ENCODE measurements at places on chromosomes 2 and 18.

GRCh38 chr2:238589591-238590460 lies 163.1 kb downstream of the ASB1 start:
- DNase-seq = no peak

DNA sequence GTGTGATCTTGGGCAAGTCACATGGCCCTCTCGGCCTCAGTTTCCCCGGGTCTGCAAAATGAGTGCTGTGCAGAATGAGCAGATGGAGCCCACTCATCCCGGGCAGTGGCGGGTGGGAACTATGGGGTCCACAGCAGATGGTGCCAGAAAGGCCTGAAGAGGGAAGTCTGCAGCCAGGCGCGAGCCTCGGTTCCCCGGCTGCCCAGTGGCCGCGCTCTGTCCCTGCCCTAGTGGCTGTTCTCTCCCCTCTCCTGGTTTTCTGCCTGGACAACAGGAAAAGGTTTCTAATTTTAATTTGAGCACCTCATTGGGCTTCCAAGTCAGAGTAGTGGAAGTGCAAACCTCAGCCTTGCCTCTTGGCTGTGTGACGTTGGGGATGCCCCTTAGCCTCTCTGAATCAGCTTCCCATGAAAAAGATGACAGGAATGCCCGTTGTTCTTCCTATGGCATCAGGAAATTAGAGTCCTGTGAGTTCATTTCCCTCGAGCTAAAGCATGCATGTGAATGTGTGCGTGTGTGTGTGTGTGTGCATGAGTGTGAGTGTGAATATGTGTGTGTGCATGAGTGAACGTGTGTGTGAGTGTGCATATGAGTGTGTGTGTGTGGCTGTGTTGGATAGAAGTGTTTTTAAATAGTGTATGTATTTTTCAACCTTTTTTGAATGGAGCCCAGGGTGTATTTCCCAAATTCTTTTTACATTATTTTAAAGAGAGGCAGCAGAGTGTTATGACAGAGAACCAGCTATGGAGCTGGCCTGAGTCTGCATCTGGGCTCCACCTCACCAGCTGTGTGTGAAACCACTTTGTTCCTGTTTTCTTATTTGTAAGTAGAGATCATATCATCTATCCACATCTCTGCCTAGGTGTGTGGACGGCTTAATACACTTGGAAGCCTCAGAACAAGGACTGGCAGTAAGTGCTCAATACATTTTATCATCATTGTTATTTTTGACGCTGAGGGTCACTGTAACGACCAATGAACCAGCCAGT lies 41.3 kb downstream of the RRM2 start:
- DNase-seq = no peak

DNA sequence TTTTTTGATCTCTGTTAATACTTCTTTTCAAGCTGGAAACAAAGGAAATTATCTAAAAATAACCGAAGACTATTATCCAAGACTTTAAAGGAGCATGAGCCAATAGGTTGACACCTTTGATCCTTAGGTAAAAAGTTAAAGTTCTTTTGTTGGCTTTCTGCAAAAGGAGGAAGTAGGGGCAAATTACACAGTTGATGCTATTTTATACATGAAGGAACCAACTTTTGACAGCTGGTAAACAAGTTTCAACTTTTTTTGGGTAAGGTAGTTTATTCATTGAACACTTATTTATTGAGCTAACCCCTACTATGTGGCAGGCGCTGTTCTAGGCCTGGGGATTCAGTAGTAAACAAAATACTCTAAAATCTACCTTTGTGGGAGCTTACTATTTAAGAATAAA lies 66.6 kb upstream of the ZEB2 start:
- no peak for DNase-seq

DNA sequence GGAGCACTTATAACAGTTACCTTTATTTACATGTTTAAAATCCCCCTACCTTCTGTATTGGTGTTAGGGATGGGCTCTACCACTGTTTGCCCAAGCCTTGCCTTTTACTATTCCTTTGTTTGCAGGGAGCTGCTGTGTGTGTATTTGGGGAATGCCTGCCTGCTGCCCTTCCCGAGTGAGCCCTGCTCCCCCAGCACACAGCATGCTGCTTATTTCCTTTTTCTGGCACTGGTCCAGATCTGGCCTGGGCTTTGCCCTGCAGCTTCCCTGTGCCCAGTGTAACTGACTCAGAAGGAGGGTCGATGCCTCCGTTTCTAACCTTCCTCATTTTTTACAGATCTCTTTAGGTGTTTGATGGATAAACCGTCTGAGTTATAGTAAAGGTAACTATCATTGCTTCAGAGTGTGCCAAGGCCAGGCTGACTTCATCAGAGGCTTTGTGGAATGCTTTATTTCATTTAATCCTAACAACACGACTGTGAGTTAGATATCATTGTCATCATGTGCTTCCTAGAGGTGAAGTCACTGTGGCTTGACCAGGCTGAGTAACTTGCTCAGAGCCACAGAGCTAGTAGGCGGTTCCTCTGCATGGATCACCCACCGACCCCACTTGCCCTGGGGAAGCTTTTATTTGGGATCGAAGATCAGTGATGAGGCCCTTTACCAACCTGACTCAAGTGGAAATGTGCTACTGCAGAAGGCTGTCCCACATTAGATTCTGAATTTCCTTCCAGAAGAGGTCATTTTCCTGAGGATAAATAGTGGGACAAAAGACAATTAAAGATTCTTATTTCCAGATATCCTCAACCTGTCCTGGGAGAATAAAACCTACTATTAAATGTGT lies 238.8 kb downstream of the ZNF407 start:
- no peak for DNase-seq

All from D341Med (cell line).